Thoracic aorta (tissue), 2 donors: ENCODE measurements at places on chromosomes 5 and 9.

DNA sequence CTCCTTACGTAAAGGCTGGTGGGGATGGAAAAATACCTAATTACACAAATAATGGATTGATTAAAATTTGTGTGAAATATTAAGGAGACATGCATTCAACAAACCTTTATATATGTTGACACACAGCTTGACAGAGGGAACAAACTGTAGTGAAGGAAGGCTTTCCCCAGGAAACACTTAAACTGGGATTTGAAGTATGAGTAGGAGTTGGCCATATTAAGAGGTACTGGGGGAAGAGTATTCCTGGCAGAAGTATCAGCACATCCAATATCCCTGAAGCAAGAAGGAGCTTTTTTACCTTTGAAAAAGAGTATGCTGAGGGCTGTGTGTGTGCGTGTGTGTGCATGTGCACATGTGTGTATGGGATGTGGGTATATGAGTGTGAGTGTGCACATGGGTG is 111.1 kb downstream of the PSD2 start:
- no peak for DNase-seq

DNA sequence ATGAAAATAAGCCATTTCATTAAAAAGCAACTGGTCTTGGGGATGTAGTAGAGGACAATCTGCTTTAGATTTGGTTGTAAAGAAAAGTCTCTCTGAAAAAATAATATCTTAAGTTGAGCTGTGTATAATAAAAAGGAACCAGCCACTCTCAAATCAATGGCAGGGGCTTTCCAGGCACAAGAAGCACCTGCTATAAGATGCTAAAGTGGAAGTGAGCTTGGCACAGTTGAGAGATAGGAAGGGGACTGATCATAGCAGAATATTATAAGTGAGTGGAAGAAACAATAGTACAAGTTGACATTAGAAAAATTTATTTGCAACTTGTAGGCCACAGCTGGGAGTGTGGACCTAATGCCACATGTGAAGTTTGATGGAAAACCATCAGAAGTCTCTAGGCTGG is 28.1 kb upstream of the SPINK5 start:
- no peak for DNase-seq

DNA sequence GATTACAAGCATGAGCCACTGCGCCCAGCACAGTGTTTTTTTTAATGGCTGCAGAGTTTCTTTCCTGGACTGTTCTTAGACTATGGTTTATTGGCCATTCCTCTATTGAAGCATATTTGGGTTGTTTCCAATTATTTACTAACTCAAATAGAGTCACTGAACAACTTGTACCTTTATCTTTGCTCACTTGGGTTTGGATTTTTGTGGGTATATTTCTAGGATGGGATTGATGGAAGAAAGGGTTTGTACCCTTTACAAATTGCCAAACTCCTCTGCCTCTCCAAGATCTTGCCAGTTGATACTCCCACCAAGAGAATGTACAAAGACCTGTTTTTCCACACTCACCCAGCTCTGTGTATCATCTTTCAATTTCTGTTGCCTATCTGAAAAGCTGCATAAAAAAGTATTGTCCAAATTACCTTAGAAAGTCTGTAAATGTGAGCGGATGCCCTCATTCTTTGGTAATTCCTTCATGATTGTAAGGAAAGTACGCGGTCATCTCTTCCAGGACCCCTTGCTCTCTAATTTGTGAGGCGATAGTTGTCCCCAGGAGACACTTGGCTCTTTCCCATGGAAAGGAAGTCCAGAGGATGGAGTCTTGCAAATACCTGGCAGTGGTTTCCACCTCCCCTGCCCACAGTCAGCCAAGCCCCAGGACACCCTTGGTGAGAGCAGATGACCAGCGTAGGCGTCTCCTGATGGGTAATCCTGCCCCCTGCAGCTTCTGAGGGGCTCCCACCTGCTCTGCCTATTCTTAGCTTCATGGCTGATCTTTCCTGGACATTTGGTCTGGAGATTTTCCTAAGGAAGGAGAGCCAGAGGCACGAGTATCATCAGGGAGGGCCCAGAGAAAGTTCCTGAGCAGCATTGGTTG is 33.0 kb downstream of the ARHGEF37 start:
- DNase-seq = no peak

DNA sequence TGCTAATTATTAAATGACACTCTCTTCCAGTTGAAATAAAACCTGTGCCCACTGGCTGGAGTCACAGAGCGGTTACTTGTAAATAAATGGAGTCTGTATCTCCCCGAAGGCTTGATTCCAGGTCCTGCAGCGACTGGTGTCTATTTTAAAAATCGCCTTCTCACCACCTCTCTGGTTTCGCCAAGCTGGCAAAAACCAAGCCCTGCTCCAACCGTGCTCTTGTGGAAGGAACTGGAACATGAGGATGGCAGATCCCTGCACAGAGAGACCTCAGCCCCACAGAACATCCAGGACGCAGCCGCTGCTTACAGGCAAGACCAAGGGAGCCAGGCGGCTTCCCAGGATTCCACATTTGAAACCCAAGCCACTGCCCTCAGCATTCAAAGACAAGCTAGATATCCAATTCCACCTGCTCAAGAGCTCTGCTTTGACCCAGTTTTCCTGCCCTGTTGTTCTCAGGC is 15.0 kb downstream of the SEMA4D start:
- no peak for DNase-seq

DNA sequence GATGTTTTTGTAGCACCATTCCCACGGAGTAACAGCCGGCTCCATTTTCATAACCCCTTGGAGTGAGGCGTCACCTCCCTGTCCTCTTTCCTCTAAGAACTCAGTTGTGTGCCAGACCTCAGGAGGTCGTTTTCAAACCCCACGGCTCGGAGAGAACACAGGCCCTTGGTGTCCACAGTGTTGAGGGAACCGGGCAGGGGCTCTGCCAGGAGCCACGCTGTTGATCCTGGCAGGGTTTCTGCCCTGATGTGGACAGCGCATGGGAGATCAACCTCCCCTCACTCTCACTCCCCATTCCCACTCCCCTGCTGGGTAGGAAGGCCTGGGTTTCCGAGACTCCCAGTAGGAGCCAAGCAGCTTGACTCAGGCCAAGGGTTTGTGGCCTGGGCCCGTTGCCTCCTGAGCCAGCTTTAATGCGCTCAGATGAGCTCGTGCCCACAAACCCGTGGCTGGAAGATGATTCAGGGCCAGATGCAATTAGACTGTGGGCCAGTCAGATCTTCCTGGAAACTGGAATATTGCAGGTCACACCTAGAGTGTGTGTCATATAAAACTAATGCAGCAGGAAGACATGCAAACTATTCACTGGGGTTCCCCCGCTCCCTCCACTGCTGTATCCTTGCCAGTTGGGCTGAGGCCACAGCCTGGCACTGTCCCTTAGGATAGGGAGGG is 133.4 kb downstream of the SLC12A2 start:
- DNase-seq = no peak
